ENCODE measurements at places on chromosomes 16 and 17.
A peak's percentile ranks its signal among the peaks of the same experiment; 100 is the strongest.

GRCh38 chr17:16986391-16986790 is 14.5 kb upstream of the TNFRSF13B start:
- no peak for DNase-seq

GRCh38 chr17:63436523-63437110 is 9.5 kb downstream of the CYB561 start:
- no peak for DNase-seq

- DNase-seq = no peak
These were observed 15.6 kb downstream of the NGFR start for GRCh38 chr17:49510720-49511110.

DNA sequence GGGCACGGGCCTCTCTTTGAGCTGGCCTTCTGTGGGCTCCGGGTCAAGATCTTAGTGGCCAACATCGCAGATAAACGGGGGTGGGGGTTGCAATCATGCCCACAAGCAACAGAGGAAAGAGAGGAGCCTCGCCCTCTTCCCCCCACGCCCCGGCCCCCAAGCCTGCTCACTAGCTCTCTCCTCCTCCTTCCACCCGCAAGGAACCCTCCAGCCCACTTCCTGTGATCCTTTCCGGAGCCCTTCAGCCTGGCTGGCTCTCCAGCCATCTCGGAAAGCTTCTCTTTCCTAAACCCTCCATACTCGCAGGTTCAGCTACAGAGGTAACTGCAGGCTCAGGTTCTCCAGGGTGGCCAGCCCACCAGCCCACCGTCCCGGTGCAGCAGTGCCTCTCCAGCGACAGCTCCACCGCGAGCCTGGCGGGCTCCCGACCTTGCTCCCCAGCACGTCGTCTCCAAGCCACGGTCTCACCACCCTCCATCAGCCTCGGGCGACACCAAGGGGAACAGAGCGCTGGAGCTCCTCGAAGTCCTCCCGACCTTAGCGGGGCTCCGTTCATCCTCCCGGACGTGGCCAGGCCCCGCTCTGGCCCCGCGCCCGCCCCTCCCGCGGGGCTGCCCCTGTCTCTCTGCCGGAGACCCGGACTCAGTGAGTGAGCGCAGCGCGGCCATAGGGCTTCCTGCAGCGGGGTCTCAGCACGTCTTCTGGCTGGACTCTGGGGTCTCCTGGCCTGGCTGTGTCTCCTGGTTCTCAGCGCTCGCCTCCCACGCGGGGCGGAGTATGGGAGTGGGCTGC is 12.9 kb upstream of the ODF4 start:
- DNase-seq = peak; percentile 36

DNA sequence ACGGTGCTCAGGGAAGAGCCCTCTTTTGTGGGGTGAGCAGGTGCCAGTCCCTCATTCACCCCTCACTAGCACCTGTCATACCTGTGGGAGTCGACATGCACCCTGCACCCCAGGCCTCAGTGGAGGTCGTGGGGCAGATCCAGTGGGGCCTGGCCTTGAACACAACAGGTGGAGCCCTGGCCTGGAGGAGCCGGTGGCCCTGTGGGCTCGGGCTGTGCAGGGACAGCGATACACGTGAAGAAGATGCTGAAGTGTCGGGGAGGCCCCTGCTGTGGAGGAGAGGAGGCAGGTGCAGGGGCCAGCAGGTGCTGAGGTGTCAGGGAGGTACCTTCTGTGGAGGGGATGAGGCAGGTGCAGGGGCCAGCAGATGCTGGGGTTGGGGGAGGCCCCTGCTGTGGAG is 31.8 kb downstream of the ZNF750 start:
- DNase-seq = no peak

GRCh38 chr17:31580706-31581490 is 189.4 kb downstream of the RAB11FIP4 start:
- DNase-seq = no peak

DNA sequence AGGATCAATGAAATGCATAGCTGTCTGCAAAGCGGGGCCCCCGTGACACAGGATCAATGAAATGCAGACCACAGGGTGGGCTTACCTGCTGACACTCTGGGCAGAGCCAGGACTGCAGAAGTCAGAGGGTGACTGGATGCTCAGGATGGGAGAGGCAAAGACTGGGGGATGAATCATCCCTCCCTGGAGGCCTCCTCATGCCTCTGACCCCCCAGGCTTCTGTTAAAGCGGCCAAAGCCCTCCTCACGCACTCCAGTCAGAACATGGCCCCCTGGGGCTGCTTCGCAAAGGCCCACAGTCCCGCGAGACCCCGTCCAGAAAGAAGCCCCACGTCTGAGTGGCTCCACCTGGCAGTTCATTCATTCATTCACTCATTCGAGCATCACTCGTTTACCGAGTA is 38.4 kb upstream of the FOXF1 start:
- DNase-seq = no peak
